Dermis microvascular lymphatic vessel endothelial cell (primary cell): ENCODE measurements at places on chromosomes 2 and 18. TPM values are rescaled to one million over a fixed set of nuclear protein-coding genes. Genes with fewer than 3 reads are reported as not detected.
A peak's percentile ranks its signal among the peaks of the same experiment; 100 is the strongest.

GRCh38 chr18:22398464-22398863 lies 19.3 kb downstream of the CTAGE1 start:
- DNase-seq, result peak; percentile 87

- DNase-seq, result no peak
Measured at GRCh38 chr18:79883461-79884293, 67.8 kb downstream of the SLC66A2 start.

GRCh38 chr2:239298116-239298804 lies 102.6 kb downstream of the HDAC4 start:
- no peak for DNase-seq

The TUBB8B gene
- not detected in 2 replicates for total RNA-seq

The NEU2 gene
- total RNA-seq, result not detected in 2 replicates

The CXCR1 gene
- total RNA-seq, result not detected in 2 replicates

GRCh38 chr18:4251873-4252272 lies 203.2 kb downstream of the DLGAP1 start:
- DNase-seq, result no peak

GRCh38 chr2:174835797-174836255 lies 71.6 kb upstream of the CHRNA1 start:
- DNase-seq, result no peak

DNA sequence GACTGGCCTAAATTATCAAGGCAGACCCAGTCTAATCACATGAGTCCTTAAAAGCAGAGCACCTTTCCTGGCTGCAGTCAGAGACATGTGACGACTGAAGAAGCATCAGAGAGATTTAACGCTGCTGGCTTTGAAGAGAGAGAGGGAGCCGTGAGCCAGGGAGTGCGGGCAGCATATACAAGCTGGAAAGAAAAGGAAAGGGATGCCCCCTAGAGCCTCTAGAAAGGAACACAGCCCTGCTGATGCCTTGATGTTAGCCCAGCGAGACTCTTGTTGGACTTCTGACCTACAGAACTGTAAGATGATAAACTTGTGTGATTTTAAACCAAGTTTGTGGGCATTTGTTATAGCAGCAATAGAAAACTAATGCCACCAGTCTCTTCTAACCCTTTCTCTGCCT lies 58.1 kb downstream of the HEATR5B start:
- DNase-seq, result no peak

The LRATD1 gene
- 3.6 and 7.2 TPM in 2 replicates for total RNA-seq

DNA sequence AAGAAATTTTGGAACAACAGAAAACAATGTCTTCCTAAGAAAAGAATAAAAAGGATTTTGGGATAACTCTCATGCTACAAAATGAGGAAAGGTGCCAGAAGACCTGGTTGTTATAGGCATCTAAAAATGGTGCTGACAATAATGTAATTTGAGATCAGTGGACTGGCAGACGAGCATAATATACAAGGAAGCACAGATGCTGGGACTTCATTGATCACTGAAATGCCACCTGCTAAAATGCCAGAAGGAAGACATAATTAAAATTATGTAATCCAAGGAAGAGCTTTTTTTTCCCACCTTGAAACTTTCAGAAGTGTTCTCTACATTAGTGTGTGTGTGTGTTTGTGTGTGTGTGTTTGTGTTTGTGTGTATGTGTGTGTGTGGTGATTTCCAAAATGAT lies 535.9 kb downstream of the XIRP2 start:
- no peak for DNase-seq

DNA sequence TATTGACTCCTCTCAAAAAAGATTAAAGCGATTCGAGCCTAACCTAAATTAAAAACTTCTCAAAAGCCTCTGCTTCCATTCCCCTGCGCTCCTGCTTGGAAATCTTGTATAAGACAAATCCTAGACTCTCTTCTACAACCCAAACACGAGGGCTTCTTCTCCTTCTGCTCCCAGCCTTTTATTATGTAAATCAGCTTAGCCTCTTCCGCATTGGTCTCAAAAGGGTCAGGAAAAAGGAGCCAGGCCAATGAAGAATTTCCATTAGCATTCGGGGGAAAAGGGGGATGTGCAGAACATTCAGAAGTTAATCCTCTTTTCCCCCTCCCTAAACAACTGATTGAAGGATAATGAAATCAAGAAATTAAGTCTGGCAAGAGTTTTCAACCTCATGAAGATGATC lies 107.9 kb downstream of the FAM124B start:
- DNase-seq, result no peak

GRCh38 chr18:3667255-3668137 lies 217.5 kb downstream of the TGIF1 start:
- no peak for DNase-seq

- no peak for DNase-seq
Measured at GRCh38 chr2:27370816-27371620, 602 bp downstream of the SNX17 start.

- no peak for DNase-seq
Measured at GRCh38 chr2:207333599-207334300, 168.0 kb upstream of the KLF7 start.

GRCh38 chr2:58734365-58734764 lies 493.2 kb upstream of the FANCL start:
- no peak for DNase-seq

DNA sequence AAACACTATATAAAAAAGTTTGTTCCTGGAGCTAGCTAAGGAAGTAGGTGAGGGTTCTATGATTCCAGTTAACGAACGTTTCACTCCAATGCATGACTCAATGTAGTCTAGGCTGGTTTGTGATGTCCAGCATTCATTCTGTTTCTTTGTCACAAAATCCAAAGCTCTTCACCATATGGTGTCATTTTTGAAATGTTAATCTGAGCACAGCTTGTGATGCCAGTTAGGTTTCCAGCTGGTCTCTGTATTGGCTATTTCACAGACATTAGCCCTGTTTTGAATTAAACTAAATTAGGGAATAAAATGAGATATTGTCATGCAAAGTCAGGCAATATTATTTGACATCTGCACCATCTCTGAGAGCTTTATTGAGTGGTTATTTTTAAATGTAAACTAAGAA lies 159.4 kb downstream of the RBM43 start:
- no peak for DNase-seq

The RNMT gene
- 16.8 and 19.3 TPM in 2 replicates for total RNA-seq

The TXNDC2 gene
- total RNA-seq, result under 0.01 TPM in 1 of 2 replicates, not detected in the other

DNA sequence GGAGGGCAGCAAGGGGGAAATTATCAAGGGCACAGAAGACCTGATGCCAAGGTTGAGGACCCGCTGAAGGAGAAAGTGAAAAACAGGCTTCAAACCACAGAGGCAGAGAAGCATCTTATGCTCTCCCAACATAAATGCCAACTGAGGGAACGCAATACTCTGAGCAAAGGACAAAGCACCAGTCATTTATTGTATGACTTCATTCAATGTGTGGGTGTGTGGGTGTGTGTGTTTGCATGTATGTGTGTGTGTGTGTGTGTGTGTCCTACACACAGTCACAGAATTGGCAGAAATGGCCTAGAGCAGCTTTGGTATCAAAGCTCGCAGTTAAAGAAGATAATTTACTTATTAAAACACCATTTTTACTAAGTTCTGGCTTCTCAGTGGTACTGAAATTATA lies 51.4 kb downstream of the UXS1 start:
- no peak for DNase-seq

DNA sequence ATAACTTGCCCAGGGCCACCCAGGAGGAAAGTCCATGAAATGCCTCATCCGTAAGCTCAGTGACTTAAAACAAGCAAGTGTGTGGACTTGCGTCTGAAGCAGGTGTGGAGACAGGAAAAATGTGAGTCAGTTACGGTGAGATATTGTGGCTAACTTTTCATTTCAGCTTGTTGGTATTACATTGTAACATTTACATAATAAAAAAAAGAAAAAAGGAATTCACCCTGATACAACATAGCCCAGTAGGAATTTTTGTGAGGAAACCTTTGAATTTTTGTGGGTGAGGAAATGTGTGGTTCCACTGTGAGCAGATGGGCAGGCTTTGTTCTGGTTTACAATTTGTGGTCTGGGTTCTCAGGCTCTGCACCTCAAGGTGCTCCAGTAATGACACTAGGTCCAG lies 33.7 kb upstream of the LYPD6B start:
- no peak for DNase-seq

The GLI2 gene
- under 0.01 TPM in 2 replicates for total RNA-seq

- DNase-seq, result no peak
Measured at GRCh38 chr2:106638043-106638442, 150.9 kb downstream of the CD8B2 start.

DNA sequence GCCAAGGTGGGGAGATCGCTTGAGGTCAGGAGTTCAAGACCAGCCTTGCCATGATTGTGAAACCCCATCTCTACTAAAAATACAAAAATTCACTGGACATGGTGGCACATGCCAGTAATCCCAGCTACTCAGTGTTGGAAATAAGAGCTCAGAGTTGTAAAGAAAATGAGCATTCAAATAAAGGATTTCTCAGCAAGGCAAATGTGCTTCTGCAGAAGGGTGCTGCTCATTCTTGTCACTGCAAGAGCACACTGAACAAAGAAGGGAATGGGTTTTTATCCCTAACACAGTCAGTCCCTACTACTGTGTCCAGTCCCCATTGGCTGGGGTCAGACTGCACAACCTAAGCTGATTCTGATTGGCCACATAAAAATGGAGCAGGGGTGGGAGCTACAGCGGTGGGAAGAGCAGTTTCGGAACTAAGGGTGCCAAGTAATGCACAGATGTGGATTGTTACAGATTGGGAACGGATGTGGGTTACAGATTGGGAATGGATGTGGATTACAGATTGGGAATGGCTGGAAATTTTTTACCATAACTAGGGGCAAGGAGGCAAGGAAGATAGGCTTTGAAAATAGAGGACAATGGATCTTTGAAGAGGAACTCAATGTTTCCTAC lies 31.1 kb upstream of the TRAPPC8 start:
- DNase-seq, result no peak

DNA sequence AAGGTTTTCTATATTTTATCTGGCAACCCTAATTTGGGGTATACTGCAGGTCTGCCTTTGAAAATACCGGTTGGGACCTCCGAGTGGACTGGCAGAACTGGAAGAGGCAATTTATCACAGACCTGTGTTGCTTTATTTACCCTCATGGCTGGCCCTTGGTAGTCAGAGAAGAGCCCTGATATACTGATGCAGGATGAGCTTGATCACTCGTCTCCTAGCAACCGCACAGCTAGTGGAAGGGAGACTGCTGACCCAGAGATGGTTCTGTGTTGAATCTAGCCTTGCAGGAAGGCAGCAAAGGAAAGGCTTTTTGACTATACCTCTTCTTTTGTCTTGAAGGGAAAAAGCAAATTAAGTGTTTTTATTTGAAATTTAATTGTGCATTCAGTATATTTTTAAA lies 154.7 kb downstream of the EML6 start:
- DNase-seq, result no peak

The GAL3ST2 gene
- total RNA-seq, result not detected in 2 replicates

- DNase-seq, result no peak
Measured at GRCh38 chr18:26003817-26004216, 86.6 kb downstream of the SS18 start.
